ENCODE measurements at places on chromosomes 2 and 18. TPM values are rescaled to one million over a fixed set of nuclear protein-coding genes. Genes with fewer than 3 reads are reported as not detected.

The RAX gene
- not detected for total RNA-seq

DNA sequence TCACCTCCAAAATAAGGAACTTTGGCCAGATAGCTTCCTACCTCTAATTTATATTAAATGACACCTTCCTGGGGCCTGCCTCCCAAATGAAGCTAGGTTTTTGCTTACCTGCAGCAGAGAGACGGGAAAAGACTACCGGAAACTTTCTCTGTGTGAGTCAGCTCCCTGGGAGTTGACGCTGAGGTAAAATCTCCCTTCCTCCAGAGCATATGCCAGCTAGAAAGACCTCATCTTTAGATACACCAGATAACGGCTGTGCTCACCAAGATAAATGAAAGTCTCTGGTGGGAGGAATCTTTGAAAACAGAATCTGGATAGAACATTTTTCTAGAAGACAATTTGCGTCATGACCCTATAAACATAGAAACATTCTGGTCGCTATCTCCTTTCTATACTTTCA lies 99.7 kb upstream of the RFX8 start:
- DNase-seq = no peak

DNA sequence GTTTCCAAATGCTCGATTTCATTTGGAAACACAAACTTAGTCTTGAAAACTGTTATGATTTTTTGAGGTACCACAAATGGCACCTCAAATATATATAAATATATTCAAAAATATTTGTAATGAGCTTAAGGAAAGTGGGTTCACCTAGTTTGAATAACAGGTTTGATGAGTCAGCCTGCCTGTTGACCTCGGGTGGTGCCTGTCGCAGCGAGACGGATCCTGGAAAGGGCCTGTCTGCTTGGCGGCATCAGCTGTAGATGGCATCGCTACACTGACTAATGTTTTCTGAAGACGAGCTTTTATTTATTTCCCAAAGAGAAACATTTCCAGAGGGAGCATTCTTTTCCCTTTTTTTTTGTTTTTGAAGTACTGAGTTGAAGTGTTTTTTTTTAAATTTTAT lies 6.9 kb downstream of the ALLC start:
- DNase-seq = no peak

DNA sequence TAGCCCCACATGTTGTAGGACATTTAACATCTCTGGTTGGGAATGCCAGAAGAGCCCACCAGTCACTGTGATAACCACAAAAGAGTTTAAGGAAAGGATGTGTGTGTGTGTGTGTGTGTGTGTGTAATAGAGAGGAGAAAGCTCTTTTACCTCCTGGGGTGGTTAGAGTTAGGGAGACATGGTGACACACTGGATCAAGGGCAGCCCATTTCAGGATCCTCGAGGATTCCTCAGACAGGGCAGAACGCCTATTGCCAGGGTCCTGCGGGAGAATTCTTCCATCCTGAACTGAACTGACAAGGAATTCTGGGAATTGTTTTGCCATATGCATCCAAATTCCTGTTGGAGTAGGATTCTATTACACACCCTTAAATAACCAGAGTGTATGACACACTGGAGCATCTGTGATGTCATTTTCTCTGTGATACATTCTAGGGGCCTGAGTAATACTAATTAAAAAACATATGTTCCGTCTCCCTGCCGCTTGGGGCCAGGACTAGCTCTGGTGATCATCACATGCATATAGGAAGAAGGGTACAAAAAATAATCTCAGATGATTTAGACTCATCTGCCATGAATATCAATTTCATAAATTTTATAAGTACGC lies 156.4 kb upstream of the MMADHC start:
- DNase-seq = no peak

GRCh38 chr2:136013955-136014354 lies 28.5 kb upstream of the DARS1 start:
- DNase-seq = no peak

- DNase-seq = no peak
Observed at GRCh38 chr2:102262216-102263129, 48.9 kb upstream of the IL1RL1 start.

The LIMS3 gene
- not detected for total RNA-seq

DNA sequence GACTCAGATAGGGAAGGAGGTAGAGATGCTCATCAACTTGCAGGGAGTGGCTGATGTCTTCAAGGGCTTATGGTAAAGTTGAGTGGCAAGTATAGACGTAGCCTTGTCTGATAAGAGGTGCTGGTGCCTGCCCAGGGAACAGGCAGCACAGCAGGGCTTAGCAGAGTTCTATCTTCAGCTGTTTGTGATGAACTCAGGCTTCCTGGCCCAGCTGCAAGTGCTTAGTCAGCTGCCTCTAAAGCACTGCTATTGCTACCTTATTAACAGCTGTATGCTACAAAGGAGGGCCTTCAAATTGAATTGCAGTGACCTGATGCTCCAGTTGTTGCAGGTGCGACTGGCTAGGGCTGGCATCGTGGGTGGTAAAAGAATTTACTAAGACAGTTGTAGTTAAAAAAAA lies 82.1 kb downstream of the TSN start:
- no peak for DNase-seq

DNA sequence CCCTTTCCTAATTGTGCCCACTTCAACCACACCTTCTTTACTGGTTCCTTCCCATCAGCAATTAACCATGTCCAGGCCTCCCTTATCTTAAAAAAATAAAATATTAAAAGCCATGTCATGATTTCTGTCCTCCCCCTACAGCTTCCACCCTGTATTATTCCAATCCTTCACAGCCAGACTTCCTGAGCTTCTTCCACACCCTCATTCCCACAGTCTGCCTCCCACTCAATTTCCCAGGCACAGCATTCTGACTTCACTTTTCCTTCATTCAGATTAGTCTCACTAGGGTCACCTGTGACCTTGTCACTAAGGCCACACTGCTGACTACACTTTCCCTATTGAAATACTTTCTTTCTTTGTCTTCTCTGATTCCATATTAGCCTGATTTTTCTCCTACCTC lies 159.4 kb downstream of the DIS3L2 start:
- DNase-seq = no peak

DNA sequence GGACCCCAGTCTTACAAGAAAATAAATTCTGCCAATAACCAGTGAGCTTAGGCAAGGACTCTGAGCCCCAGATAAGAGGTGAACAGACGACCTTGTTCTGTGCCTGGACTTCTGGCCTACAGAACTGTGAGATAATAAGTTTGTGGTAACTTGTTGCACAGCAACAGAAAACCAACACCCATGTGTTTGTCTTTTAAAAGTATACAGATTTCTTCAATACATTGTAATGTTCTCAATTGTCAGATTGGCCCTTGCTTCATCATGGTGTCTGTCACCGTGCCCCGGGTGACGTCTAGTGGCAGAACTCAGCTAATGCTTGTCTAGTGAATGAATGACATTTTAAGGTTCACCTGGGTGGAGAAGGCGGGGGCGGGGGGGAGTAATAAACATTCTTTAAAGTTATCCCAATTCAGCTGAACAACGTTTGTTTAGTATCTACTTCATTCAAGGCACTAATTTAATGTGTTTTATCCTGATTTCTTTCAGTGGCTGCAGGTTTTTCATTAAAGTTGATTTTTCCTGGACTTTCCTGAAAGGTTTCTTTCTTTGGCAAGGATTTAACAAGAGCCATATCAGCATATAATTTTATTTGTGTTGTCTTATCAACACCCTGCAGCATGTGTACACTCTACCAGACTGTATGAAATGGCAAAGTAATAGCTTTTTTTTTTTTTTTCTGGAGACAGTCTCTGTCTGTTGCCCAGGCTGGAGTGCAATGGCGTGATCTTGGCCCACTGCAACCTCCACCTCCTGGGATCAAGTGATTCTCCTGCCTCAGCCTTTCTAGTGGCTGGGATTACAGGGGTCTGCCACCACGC lies 123.8 kb upstream of the DLX2 start:
- DNase-seq = no peak

DNA sequence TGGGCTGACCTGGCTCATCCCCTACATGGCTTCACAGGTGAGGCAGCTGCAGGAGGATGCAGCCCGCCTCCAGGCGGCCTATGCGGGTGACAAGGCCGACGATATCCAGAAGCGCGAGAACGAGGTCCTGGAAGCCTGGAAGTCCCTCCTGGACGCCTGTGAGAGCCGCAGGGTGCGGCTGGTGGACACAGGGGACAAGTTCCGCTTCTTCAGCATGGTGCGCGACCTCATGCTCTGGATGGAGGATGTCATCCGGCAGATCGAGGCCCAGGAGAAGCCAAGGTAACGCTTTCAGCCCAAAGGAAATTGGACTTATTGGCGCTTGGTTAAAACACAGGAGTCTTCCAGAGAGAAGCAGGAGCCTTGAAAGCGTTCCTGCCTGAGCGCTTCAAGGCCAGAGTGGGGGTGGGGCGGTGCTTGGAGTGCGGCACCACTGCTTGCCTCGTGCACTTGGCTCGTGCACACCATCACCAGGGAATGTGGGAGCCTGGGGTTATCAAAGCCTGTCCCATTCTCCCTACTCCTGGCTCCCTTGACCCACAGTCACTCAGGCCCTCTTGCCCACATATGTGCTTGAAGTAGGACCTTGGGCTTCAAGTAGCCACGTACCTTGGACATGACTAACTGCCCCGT lies 69.8 kb upstream of the EML6 start:
- DNase-seq = no peak

- DNase-seq = no peak
Observed at GRCh38 chr2:14547830-14548229, 84.7 kb upstream of the LRATD1 start.

- no peak for DNase-seq
Observed at GRCh38 chr2:216799873-216800431, 59.9 kb downstream of the TNP1 start.

GRCh38 chr18:57154191-57154830 lies 7.4 kb downstream of the BOD1L2 start:
- no peak for DNase-seq

The PAX3 gene
- total RNA-seq = not detected
